ENCODE measurements at places on chromosomes 16 and 17. TPM values are rescaled to one million over a fixed set of nuclear protein-coding genes. Genes with fewer than 3 reads are reported as not detected.

The TBC1D3 gene
- total RNA-seq = not detected

The BTBD17 gene
- total RNA-seq = not detected

The KRTAP3-2 gene
- total RNA-seq = not detected

The CIBAR2 gene
- not detected for total RNA-seq

The QPRT gene
- 2.2 TPM for total RNA-seq

The CTRL gene
- total RNA-seq = 2.3 TPM

- DNase-seq = no peak
Measured at GRCh38 chr16:1036166-1036565, 36.4 kb upstream of the SSTR5 start.

- DNase-seq = no peak
Measured at GRCh38 chr17:41844971-41845370, 7.3 kb downstream of the KLHL10 start.

DNA sequence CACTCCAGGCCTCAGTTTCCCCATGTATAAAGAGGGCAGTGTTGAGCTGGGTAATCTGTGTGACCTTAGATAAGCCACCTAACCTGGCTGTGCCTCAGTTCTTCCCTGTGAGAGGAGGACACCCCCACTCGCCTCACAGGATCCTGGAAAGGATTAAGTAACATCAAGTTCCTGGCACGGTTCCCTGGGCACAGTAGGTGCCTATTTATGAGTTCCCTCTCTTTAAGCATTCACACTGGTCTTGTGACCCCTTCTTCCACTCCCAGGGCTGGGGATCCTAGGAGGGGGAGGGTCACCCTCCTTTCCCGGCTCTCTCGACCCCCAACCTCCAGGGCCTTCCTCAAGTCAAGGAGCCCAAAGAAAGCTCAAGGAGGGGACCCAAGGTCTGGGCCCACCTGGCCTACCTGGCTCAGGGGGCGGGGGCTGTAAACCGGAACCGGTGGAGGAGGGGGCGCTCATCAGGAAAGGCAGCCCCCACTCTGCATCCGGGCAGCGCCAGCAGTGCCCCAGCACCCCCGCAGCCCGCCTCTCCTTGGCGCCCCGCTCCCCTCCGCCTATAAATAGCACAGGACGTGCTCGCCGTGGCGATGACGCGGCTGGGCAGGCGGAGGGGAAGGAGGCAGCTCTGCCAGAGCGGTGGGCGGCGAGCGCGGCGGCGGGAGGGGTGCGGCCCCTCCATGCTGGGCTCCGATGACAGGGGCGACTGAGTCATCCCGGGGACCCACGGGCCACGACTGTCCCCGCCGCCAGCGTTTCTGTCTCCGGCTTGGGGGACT is 9.4 kb downstream of the RPL19 start:
- DNase-seq = no peak

DNA sequence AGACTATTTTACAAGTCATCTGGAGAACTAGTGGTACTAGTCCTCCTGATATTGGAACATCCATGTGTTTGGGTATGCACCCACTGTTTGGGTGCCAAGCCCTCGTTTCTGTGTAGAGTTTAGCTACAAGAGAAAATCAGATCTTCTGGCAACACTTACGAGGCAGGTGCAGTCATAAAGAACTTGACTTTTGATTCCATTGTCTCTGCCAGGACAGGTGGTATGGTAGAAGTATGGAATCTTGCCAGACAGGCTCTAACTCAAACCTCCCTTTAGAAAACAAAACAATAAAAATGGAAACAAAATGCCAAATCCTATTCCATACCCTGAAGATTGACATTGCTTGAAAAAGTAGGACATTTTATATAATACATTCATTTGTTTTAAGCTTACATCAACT is 16.0 kb downstream of the RNF43 start:
- no peak for DNase-seq

- no peak for DNase-seq
Measured at GRCh38 chr17:56891751-56892150, 22.1 kb downstream of the TRIM25 start.

GRCh38 chr16:84785843-84786581 is 33.8 kb upstream of the CRISPLD2 start:
- peak; percentile 61 for DNase-seq

- peak; percentile 66 for DNase-seq
Measured at GRCh38 chr17:77366558-77367245, 225.9 kb downstream of the SEC14L1 start.

DNA sequence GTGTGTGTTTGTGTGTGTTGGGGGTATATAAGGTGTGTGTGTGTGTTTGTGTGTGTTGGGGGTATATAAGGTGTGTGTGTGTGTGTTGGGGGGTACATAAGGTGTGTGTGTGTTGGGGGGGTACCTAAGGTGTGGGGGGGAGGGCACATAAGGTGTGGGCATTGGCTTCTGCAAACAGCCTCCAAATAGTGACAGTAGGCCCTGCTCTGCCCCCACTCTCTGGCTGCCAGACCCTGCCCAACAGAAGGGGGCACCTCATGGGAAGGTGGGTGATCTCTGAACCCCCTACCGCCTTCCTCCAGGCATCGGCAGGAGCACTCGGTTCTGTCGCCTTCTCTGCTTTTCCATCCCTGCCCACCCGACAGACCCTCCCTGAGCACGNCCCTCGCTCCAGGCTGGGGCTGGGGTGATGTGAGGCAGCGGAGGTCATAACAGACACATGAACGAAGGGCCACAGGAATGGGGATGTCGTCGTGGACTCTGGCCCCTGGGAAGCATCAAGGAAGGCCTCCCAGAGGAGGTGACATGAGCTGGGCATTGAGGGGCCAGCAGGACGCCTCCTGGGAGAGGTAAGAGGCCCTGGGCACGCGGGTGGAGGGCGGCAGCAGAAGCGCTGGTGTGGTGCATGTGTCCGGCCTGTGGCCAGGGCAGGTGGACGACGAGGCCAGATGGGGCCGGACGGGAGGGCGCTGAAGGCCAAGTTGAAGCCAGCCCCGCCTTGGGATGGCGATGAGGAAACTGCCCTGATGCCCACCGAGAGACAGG is 136.6 kb upstream of the RPH3AL start:
- DNase-seq = no peak

DNA sequence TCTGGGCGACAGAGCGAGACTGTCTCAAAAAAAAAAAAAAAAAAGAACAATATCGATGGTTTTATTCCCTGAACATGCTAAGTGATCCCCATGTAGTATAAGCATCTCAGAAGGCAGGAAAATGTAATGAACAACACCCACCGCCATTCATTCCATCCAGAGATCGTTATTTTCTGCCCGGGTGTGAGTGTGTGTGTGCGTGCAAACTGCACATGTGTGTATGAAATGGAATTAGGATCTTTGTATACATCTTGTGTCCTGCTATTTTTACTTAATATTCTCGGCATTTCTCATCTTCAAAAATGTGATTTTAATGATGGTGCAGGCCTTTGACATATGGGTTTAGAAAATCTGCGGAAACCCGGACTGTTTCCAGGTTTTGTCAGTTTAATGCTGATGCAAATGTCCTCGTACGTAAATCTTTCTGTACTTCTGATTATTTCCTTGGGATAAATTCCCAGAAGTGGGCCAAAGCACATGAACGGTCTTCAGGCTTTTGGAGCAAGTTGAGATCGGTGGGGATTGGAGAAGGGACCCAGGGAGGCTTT is 254.8 kb downstream of the SEC14L1 start:
- no peak for DNase-seq

DNA sequence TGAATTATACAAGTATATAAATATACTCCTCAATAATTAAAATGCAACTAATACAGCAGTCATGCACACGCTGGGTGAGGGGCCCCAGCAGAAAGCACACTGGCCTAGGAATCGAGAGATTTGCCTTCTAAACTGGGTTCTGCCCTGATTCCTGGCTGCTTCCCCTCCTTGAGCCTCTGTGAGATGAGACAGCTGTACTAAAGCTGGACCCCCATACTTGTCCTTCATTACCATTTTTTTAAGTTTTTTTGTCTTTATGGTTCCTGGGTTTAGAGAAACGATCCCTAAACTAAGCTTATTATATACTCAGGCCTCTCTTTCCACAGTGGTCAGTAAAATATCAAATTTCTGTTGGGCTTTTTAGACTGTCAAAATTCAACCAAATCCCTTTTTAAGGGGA is 195.1 kb upstream of the DYNLRB2 start:
- DNase-seq = no peak

GRCh38 chr16:54239456-54239855 is 47.1 kb downstream of the IRX3 start:
- no peak for DNase-seq

Measured in suprapubic skin (tissue), 4 donors.